ENCODE measurements at places on chromosomes 6 and 20. TPM values are rescaled to one million over a fixed set of nuclear protein-coding genes. Genes with fewer than 3 reads are reported as not detected.

The SLC22A16 gene
- total RNA-seq, result not detected

The FAM217A gene
- not detected for total RNA-seq

The SAMD3 gene
- not detected for total RNA-seq

The CLDN20 gene
- total RNA-seq, result not detected

The PRDM1 gene
- 2.4 TPM for total RNA-seq

The NRSN1 gene
- not detected for total RNA-seq

The MTFR2 gene
- 7.6 TPM for total RNA-seq

The PRL gene
- not detected for total RNA-seq

The TDRD6 gene
- not detected for total RNA-seq

The HLA-DRB5 gene
- total RNA-seq, result 0.13 TPM

The NRN1 gene
- 40.7 TPM for total RNA-seq

The OR2B2 gene
- total RNA-seq, result not detected

The SLC22A7 gene
- not detected for total RNA-seq

The LY6G6D gene
- total RNA-seq, result not detected

The KCNS1 gene
- not detected for total RNA-seq

The C6orf132 gene
- total RNA-seq, result 0.75 TPM

The NCOA5 gene
- 21.7 TPM for total RNA-seq

The TCP11 gene
- 0.23 TPM for total RNA-seq

The CD109 gene
- total RNA-seq, result 64.8 TPM

The VGLL2 gene
- total RNA-seq, result 0.75 TPM
